Esophagus squamous epithelium (tissue), 5 donors: ENCODE measurements at places on chromosomes 2 and 18.

- DNase-seq, result no peak
These were observed 127.6 kb upstream of the CCDC68 start for GRCh38 chr18:55086906-55087305.

DNA sequence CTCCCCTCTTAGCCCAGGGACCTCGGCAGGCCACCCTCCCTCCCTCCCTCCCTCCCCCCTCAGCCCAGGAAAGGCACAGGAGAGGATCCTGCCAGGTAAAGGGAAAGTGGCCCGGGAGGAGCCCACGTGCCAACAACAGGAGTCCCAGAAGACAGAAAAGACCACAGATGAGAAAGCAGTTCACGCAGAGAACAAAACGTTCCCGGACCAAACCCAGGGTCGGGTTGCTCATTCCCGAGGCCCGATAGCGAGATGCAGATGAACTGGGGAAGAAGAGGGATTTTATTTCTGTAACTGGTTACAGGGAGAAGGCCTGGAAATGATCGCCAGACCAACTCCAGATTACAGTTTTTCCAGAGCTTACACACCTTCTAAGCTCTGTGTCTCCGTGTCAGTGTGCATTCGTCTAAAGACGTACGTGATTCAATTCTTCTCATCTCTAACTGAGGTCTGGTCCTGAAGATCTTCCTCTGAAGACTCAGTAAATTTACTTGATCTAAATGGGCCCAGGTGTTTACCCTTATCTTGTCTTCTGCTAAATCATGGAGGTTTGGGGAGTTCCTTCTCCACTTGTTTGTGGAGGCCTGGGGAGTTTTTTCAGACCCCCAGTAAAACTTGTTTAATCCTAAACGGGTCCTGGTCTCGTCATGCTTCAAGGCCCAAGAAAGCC lies 807 bp upstream of the NEU4 start:
- no peak for DNase-seq

- DNase-seq, result no peak
These were observed 17.3 kb downstream of the CAPN10 start for GRCh38 chr2:240603846-240604245.

- no peak for DNase-seq
These were observed 309.5 kb downstream of the AFF3 start for GRCh38 chr2:99832926-99833325.
